ENCODE measurements at places on chromosomes 5 and 9.
A peak's percentile ranks its signal among the peaks of the same experiment; 100 is the strongest.

DNA sequence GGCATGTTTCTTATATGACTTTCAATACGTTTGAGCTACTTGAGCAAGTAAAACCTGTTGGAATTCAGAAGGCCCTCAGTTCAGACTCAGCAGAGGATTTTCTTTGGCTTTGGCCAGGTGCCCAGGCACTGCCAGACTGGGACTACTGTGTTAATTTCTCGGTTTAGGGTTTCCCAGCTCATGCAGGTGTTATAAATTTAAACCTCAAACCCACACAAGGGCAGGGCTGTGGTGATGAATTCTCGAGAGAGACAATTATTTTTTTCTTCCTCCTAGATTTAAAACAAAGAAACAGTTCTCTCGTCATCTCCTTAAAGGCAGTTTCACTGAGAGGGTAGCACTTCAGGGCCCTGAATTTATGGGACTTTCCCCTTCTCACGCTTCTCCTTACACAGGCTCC, 406.0 kb upstream of the PIK3R1 start:
- H3K36me3 ChIP-seq: no peaks in the 10 kb centered on the region
- H3K4me1 ChIP-seq: no peaks in the 10 kb centered on the region
- DNase-seq: no peak
- H3K27me3 ChIP-seq: no peaks in the 10 kb centered on the region
- no peak overlapping the region for H3K27ac ChIP-seq

DNA sequence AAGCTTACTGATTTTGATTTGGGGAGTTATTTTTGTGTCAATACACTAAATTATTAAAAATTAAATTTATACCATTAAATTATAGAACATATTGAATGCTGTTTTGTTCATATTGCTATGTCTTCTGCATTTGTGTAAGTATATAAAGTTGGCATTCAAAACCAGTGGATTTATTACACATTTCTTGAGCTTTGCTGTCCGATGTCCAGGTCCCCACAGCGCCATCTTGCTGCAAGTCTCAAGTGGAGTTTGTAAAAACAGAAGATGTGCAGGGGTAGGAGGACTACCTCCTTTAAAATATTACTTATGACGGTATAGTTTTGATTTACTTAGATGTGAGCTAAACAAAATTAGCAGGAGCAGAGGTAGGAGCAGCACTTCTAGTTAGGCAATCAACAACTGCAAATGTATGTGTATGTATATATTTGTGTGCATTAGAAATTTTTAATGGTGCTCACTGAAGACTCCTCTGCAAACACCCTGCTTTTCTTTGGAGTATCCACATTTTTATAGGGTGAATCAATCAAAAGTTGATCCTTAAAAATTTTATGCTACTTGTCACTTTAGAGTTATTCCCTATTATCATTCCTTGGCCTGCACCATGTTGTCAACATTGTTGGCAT, 37.4 kb downstream of the CPEB4 start:
- no peak overlapping the region for H3K4me3 ChIP-seq
- H3K27ac ChIP-seq: no peak overlapping the region
- DNase-seq: peak; percentile 66
- H3K4me1 ChIP-seq: no peaks in the 10 kb centered on the region

DNA sequence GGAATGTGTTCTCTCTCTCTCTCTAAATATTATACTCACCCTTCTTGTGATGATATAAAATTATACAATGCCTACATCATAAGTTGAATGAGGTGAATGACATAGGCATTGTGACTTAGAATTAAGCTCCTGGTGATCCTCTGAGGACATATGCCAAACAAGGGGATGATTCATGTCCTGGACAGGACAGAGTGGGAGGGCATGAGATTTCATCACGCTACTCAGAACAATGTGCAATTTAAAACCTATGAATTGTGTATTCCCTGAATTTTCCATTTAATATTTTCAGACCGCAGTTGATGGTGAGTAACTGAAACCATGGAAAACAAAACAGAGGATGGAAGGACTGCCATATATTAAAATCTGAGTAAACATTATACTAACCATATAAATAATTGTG, 782.2 kb upstream of the NUDT12 start:
- H3K27me3 ChIP-seq: no peaks in the 10 kb centered on the region
- no peak overlapping the region for H3K4me3 ChIP-seq
- no peak overlapping the region for H3K27ac ChIP-seq
- no peaks in the 10 kb centered on the region for H3K4me1 ChIP-seq

DNA sequence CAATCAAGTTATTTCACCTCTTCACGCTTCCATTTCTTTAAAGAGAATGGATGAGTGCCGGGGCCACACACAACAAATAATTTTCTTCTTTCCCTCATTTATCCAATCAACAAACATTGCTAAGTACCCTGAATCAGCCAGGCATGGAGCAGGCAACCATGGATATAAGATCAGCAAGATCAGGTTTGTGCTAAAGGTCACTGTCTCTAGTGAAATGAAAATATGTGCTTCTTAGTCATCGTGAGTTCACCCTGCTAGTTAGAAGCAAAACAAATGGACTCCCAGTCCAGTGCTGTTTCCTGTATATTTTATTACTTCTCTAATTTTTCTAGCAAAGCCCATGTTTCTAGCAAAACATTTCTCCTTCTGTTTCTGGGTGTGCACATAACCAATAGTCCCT, 629.2 kb downstream of the BNC2 start:
- H3K27me3 ChIP-seq: no peaks in the 10 kb centered on the region
- no peaks in the 10 kb centered on the region for H3K36me3 ChIP-seq
- no peaks in the 10 kb centered on the region for H3K4me1 ChIP-seq
- no peak overlapping the region for H3K27ac ChIP-seq

DNA sequence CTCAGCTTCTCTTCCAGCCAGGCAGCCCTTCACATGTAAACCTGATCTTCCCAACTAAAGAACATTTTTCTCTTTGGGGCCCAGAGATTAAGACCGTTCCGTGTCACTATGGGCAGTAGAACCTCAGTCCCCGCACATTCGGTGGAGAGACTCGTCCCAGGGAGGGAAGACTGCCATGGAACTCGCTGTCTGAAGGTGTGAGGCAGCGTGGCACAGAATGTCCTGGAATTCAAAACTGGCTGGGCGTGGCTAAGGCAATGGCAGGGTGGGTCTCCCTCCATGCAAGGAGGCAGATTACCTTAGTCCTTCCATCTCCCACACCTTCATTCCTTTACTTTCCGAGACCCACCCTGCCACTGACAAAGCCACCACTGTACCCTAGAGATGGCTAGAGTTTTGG, 57.4 kb upstream of the ZNF354A start:
- H3K27me3 ChIP-seq: no peaks in the 10 kb centered on the region
- no peak overlapping the region for H3K4me3 ChIP-seq
- DNase-seq: no peak
- H3K36me3 ChIP-seq: no peaks in the 10 kb centered on the region
- H3K27ac ChIP-seq: no peak overlapping the region

DNA sequence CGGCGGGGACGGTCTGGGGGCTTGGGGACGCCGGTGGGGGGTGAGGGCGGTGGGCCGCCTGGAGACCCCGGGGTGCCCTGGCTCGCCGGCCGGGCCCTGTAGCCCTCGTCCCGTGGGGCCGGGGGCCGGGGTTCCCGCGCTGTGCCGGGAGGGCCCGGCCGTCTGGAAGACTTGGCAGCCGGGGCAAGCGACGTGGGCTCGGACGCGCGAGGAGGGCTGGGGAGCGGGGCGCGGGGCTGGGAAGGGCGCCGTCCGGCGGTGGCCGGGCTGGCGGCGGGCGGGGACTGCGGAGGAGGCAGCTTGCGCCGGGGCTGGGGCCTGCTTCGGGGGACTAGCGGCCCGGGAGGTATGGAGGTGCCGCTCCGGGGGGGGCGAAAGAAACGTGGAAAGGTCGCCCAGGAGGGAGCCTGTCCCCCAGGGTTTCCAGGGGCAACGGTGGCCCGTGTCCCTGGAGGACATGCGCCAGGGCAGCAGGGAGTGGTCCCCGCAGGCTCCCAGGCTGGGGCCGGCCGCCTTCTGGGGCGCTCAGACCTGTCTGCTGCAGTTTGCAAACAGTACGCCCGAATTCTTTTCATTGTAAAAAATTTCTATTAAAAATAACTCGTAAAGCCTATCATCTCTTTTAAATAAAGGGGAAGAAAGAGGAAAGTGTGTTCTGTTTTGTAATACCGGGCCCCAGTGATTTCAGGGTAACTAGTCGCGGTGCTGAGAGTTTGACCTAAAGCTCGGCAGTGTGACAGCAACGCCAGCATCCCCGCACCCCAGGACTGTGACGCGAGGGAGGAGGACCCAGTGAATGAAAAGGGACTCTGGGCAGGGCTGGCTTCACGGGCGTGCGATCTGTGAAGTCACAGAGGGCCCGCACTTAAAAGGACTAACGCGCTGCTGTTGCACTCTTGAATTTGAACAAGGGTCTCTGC, 752 bp upstream of the ANKH start:
- H3K27ac ChIP-seq: peak overlapping the region; percentile 85
- H3K4me3 ChIP-seq: peak overlapping the region; percentile 70
- no peaks in the 10 kb centered on the region for H3K36me3 ChIP-seq
- H3K27me3 ChIP-seq: no peaks in the 10 kb centered on the region
- H3K4me1 ChIP-seq: peaks cover 9% of the 10 kb centered on the region
- DNase-seq: peak; percentile 76

- peak overlapping the region; percentile 71 for H3K27ac ChIP-seq
- H3K4me1 ChIP-seq: no peaks in the 10 kb centered on the region
- H3K4me3 ChIP-seq: peak overlapping the region; percentile 32
- H3K36me3 ChIP-seq: no peaks in the 10 kb centered on the region
- no peaks in the 10 kb centered on the region for H3K27me3 ChIP-seq
These were observed 17.3 kb downstream of the FGD3 start for GRCh38 chr9:92964607-92965060.

- peak overlapping the region; percentile 40 for H3K27ac ChIP-seq
- no peaks in the 10 kb centered on the region for H3K36me3 ChIP-seq
- no peaks in the 10 kb centered on the region for H3K4me1 ChIP-seq
- H3K4me3 ChIP-seq: no peak overlapping the region
- no peaks in the 10 kb centered on the region for H3K27me3 ChIP-seq
These were observed 20.4 kb upstream of the IER5L start for GRCh38 chr9:129198319-129199043.

GRCh38 chr5:74285675-74286280, 354.8 kb downstream of the ENC1 start:
- H3K27ac ChIP-seq: no peak overlapping the region
- H3K36me3 ChIP-seq: no peaks in the 10 kb centered on the region
- no peaks in the 10 kb centered on the region for H3K4me1 ChIP-seq
- DNase-seq: no peak
- no peak overlapping the region for H3K4me3 ChIP-seq
- H3K27me3 ChIP-seq: no peaks in the 10 kb centered on the region

DNA sequence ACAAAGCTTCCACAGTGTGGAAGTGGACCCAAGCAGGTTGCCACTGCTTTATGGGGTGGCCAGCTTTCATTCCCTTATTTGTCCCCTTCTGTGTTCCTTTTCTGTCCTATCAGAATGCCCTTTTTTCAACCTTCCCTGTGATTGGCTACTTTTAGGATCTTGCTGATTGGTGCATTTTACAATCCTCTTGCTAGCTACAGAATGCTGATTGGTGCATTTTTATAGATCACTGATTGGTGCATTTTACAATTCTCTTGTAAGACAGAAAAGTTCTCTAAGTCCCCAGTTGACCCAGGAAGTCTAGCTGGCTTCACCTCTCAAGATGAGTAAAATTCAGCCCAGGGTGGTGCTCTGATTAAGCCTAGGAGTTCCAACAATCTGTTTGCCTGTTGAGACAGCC, 157.2 kb upstream of the ERCC6L2 start:
- no peak overlapping the region for H3K4me3 ChIP-seq
- no peaks in the 10 kb centered on the region for H3K4me1 ChIP-seq
- no peaks in the 10 kb centered on the region for H3K27me3 ChIP-seq
- no peaks in the 10 kb centered on the region for H3K36me3 ChIP-seq

DNA sequence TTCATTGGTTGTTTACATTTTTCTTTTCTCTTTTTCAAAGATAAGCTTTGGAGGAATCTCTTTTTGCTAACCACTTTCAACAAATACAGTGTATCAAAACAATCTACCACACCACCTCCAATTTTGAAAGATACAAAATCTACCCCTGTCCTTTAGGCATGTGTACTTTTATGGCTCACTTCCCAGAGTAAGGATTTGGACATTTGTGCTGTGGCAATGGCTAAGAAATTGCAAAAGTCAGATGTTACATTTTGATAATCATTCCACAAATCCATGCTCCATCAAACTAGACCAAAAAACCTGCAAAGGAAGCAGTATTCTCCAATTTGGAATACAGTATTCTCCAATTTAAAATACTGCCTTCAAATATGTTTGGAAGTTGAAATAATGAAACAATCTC, 204.9 kb downstream of the MCTP1 start:
- peak overlapping the region; percentile 8 for H3K4me3 ChIP-seq
- DNase-seq: no peak
- no peaks in the 10 kb centered on the region for H3K4me1 ChIP-seq
- H3K27me3 ChIP-seq: no peaks in the 10 kb centered on the region

GRCh38 chr9:134539586-134540194, 101.9 kb upstream of the COL5A1 start:
- H3K27ac ChIP-seq: no peak overlapping the region
- H3K36me3 ChIP-seq: no peaks in the 10 kb centered on the region
- H3K4me1 ChIP-seq: no peaks in the 10 kb centered on the region
- H3K27me3 ChIP-seq: no peaks in the 10 kb centered on the region

- H3K27me3 ChIP-seq: no peaks in the 10 kb centered on the region
- no peak for DNase-seq
- no peak overlapping the region for H3K27ac ChIP-seq
- H3K4me3 ChIP-seq: no peak overlapping the region
These were observed 1013.1 kb downstream of the NR2F1-AS1 start for GRCh38 chr5:92567831-92568450.

GRCh38 chr5:167783145-167783817, 508.2 kb upstream of the WWC1 start:
- no peaks in the 10 kb centered on the region for H3K36me3 ChIP-seq
- no peak overlapping the region for H3K4me3 ChIP-seq
- H3K4me1 ChIP-seq: no peaks in the 10 kb centered on the region
- no peak overlapping the region for H3K27ac ChIP-seq
- no peaks in the 10 kb centered on the region for H3K27me3 ChIP-seq
- no peak for DNase-seq

DNA sequence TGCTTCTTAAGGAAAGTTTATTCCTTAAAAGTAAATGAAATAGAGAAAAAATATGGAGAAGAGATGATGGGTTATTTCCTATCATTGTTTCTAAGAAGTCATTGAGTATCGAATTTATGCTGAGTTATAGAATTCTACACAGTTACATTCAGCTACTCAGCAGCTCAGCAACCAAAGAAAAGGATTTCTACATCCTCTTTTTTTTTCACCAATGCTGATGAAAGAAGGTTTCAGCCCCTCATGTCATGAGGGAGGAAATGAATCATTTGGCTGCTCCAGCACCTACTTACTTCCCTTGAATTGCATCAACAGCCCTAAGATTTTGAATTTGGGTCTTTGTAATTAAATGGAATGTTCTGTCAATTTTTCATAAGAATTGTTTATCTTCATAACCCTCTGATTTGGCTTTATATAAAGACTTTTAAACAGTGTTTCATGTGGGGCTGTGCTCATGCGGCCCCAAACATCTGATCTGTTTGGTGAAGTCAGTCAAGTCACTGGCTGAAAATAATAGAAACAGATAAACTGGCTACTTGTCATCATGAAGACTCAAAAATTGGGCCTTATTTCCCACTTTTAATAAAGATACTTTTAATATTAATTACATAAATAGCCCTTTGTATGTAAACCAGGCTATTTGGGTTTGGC, 18.5 kb upstream of the SNX2 start:
- no peaks in the 10 kb centered on the region for H3K27me3 ChIP-seq
- H3K27ac ChIP-seq: no peak overlapping the region
- H3K4me3 ChIP-seq: no peak overlapping the region

GRCh38 chr9:28378231-28378630, 805.0 kb upstream of the C9orf72 start:
- H3K4me1 ChIP-seq: no peaks in the 10 kb centered on the region
- no peaks in the 10 kb centered on the region for H3K27me3 ChIP-seq
- no peak overlapping the region for H3K4me3 ChIP-seq
